ENCODE measurements at places on chromosomes 5 and 9.

- no peak for DNase-seq
These were observed 29.3 kb downstream of the TNFAIP8 start for GRCh38 chr5:119385136-119385535.

GRCh38 chr5:157004893-157005551 lies 42.0 kb upstream of the TIMD4 start:
- no peak for DNase-seq

DNA sequence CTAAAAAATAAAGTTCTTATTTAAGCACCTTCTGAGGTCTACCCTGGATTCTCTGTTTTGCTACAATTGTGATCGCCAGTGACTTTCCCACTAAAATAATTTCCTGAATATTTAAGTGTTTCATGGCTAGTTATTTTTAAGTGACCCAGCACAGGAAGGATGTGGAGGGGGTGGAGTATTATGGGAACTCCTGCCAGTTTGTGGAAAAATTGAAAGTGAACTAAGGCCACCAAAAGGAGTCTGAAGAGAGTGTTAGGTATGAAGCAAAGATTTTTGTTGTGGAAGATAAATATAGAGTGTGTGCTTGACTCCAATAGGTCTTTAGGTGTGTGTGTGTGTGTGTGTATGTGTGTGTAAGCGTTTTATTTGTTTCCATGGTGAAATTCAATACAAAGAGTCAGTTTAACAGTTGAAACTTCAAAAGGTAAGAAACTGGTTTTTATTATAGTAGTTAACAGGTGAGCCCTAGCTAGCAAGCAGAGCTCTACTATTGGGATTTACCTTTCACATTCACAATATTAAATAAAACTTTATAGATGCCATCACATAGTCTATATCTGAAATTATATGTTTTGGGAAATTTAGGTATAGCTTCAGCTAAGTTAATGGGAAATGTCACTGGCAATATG lies 25.6 kb downstream of the RASGRF2 start:
- DNase-seq = no peak

- no peak for DNase-seq
These were observed 28.9 kb downstream of the TMEM167A start for GRCh38 chr5:83048277-83048676.

- no peak for DNase-seq
These were observed 145.5 kb downstream of the PAX5 start for GRCh38 chr9:36888551-36888950.

- no peak for DNase-seq
These were observed 19.8 kb upstream of the PAX5 start for GRCh38 chr9:37053684-37054362.

DNA sequence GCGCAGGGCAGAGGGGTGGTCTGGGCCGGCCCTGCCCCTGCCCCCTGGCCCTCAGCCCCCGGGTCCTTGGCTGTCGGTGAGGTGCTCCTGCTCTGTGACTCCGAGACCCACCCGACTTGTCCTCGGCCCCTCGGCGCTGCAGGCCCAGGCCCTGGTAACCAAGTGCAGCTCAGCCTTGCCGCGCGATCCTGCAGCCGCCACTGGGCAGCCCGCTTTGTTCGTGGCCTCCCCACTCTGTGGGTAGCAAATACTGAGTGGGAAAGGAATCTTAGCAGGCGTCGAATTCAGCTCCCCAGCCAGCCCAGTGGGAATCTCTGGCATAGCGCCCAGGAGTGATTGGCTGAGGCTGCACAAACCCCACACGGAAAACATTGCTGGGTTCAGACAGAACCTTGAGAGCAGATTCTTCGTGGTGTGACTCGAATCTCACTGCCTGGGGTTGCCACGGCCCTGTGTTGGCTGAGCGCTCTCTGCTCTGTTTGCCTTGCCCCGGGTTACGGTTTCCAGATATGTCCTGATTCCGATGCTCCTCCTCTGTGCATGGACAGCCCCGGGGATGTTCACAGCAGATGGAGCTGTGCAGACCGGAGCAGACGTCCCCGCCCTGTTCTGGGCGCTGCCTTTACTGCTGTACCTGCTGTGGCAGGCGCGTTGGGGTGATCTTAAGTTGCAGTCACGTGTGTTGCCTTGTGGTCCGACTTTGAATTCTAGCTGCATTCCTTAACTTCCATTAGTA lies 13.4 kb upstream of the EXOC3 start:
- DNase-seq = no peak
